ENCODE measurements at places on chromosomes 5 and 9.

DNA sequence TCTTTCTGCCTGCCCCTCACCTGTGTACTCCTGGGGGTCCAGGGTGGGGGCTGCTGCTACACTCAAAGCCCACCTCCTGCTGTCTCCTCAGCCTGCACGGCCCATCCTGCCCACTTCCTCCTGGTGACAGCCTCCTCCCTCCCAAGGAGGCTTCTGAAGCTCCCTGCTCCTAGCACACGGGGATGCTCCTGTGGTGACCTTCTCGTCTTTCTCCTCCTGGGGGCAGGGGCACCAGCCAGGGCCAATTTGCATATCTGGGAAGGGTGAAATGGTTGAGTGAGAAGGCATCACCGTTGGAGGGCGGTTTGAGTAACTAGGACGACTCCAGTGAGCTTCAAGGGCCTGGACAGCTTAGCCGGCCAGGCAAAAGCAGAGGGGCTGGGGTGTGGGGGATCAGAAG is 51.9 kb upstream of the COL5A1 start:
- DNase-seq, result no peak

- DNase-seq, result no peak
Measured at GRCh38 chr5:175148636-175149172, 295.3 kb downstream of the DRD1 start.

- no peak for DNase-seq
Measured at GRCh38 chr9:70127540-70128416, 84.1 kb downstream of the MAMDC2 start.

GRCh38 chr5:82244854-82245635 is 33.1 kb downstream of the RPS23 start:
- no peak for DNase-seq

DNA sequence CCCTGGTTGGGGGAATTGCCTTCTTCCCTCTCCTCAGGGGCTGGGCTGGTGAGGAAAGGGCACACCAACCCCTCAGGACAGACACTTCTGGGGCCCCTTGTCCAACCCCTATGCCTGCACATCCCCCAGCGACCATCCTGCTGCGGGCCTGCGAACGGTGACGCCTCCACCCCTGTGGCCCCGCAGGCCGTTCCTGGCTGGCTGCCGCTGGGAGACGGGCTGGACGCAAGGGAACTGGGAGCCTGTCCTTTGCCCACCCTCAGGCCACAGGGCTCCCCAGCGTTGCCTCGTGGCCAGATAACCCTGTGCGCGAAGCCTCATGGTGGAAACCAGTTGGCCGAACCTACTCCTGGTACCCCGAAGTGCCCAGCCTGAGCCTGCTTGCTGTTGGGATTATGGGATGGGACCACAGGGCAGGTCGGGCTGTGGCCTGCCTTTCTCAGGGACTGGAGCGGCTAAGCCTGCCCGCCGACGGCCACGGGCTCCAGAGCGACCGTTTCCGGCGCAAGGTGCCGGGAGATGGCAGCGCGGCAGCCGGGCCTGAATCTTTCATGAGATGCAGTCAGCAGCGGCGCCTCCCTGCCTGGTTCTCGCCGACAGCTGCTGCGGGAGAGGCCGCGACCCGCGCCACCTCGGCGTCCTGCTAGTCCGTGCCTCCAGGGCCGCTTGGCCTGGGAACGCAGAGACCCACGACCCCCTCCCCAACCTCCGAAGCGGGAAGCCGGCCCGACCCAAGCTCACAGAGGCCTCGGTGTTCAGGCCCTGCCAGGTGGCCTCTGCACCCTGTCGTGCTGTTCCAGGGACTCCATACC is 6.5 kb upstream of the PITX1 start:
- DNase-seq, result peak; percentile 64

GRCh38 chr9:32873553-32873952 is 90.2 kb downstream of the TMEM215 start:
- DNase-seq, result no peak

DNA sequence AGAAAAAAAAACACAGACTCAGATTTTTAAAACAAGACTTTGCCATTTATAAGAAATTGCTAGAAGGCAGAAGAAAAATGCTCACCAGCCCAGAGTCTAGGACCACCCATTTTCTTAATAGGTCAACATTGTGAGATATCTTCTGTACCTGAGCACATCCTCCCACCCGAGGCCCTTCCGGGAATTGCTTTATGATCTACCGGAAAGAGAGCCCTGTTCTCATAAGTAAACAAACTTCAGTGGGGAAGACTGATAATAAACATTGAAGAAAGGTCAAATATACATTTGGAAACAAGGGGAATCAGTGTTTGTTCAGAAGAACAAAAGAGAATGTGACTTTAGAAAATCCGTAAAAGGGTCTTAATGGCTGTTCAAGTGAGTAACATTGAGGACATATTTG is 44.4 kb downstream of the PRKACG start:
- DNase-seq, result no peak

DNA sequence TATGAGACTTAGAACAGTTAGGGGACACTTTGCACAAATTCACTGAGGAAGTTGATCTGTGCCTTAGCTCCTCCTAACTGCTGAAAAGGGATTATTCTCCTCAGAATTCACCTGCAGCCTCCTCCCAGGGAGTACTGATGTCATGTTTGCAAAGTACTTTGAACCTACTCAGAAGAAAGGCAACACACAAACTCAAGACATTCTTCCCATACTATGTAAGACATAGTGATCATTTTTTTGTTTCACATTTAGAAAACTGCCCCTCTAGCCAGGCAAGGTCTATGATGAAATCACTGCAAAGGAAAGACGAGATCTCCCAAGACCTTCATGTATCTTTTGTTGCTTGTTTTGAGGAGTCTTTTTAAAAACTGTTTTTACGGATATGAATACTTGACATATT is 10.6 kb upstream of the VLDLR start:
- DNase-seq, result no peak
